CD8-positive, alpha-beta T cell (primary cell): ENCODE measurements at places on chromosomes 13 and 19.

- DNase-seq, result no peak
These were observed 4.8 kb downstream of the B3GLCT start for GRCh38 chr13:31204592-31204991.

GRCh38 chr13:31894931-31895330 is 136.6 kb upstream of the FRY start:
- no peak for DNase-seq

- DNase-seq, result peak; percentile 75
These were observed 14.1 kb downstream of the KLF2 start for GRCh38 chr19:16338470-16339360.

DNA sequence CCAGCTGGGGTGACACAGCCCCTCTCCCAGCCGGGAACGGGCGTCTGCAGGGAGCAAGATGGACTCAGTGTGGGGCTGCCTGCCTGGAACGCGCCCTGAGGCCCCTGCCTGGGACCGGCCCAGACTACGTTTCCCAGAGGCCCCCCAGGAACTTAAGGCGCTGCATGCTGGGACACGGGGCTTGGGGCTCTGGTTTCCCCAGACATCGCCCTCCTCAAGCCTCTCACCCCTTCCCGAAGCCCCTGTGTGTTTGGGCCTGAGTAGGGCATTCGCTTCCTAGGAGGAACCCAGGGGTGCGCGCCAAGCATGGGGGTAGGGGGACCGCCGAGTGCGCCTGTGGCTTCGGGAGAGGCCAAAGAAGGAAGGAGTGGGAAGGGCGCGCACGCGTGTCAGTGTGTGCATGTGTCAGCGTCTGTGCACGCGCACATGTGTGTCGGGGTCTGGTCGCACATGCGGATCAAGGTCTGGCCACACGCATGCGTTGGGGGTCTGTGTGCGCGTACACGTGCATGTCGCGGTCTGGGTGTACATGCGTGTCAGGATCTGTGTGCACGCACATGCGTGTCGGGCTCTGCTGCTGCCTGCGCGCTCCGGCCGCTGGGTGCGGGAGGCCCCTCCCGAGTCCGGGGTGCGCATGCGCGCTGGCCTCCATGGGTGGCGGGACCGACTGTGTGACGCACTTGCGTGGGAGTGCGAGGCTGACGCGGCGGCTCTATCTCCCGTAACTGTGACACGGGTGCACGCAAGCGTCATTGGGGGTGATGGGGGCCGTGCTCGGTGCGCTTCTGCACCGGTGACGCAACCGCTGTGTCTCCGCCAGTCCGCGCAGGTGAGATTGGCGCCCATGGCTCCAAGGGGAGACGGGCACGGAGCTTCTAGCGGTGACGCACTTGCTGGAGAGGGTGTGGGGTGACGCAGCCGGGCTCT is 16.2 kb downstream of the ZNF331 start:
- peak; percentile 86 for DNase-seq

DNA sequence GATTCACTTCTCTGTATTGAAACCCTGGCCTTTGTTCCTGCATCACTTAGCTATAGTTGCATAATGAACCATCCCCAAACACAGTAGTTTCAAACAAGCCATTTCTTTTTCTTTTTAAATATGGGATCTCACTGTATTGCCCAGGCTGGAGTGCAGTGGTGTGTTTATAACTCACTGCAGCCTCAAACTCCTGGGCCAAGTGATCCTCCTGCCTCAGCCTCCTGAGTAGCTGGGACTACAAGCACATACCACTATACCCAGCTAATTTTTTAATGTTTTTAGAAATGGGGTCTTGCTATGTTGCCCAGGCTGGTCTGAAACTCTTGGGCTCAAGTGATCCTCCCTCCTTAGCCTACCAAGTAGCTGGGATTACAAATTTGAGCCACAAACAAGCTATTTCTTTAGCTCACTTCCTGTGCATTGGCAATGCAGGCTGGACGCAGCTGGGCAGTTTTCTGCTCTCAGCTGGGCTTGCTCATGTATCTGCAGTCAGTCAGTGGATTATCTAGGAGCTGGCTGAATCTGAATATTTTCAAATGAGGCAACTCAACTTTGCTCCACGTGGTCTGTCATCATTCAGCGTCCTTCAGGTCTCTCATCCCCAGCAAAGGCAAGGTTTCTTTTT is 49.5 kb upstream of the SIN3B start:
- DNase-seq, result no peak

DNA sequence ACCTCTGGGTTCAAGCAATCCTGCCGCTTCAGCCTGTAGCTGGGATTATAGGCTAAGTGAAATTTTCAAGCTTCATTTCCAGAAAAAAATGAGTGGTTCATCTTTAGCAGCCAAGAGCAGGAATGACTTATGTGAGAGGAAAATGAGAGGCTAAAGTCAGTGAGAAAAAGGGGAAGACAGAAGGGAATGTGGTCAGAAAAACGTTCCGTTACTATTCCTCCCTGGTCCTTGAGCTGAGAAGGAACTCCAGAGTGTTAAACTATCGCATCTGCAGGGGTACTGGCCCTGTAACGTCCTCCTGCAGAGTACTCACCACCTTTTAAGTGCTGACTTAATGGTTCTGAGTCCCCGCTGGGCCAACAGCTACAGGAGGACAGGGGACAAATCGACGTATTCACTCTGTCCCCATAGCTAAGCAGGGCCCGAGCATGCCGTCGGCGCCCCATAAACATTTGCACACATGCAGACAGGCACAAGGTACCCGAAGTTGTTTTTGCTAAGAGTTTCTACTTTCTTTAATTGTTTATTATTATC is 88.1 kb downstream of the FLT1 start:
- no peak for DNase-seq

- no peak for DNase-seq
These were observed 124.1 kb upstream of the MCF2L start for GRCh38 chr13:112844879-112845278.

DNA sequence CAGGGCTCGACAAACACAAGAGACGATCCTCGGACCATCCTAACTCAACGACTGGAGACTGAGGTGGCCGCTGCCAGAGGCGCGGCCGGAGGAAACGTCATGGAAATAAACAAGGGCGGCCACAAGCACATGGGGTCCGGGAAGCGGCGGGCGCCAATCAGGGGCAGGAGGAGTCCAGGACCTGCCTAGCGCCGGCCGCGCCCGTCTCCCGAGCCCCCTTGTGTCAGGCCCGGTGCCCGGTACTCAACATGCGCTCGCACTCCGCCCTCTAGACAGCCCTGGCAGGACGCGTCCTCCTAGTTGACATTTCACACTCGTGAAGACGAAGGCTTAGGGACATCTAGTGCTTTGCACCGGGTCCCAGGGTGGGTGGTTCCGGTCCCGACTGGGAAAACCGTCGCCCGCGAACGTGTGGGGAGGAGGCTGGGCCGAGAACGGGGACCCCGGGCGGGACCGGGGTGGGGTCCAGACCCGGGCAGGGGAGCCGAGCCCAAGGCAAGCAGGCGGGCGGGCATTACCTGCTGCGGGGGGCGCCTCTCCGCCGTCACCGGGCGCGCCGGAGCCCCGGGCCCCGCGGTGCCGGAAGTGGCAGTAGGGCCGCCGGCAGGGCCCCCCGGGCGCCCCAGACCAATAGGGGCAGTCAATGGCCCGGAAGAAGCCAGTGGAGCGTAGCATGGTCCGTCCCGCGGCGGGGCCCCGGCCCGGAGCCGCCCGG is 442 bp downstream of the REXO1 start:
- no peak for DNase-seq

- DNase-seq, result no peak
These were observed 2.2 kb upstream of the TNFRSF19 start for GRCh38 chr13:23567906-23568460.

DNA sequence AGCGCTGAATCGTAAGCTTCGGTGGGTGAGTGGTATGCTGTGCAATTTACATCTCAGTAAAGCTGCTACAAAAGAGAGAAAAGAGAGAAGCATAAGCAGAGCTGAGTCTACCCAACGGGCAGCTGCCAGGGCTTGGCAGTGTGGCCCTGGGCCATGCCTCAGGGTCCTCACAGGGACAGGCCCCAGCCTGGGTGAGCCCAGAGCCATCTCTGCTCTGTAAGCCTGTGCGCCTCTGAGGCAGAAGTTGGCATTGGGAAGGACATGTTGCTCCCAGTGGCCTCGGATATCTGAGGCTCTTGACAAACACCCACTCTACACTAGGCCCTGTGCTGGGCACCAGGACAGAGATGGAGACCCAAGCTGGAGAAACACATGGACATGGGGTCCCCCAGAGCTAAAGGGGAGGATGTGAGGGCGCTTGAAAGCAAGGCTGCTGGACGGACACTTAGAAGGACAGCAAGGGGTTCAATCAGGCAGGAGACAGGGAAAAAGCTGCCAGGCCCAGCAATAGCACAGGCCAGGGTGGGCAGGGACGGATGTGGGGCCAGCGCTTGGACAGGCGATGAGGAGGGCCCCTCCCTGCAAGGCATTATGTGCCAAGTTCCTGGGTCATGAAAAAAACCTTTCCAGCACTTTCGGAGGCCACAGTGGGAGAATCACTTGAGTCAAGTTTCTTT is 14.7 kb downstream of the PPP6R1 start:
- DNase-seq, result no peak

DNA sequence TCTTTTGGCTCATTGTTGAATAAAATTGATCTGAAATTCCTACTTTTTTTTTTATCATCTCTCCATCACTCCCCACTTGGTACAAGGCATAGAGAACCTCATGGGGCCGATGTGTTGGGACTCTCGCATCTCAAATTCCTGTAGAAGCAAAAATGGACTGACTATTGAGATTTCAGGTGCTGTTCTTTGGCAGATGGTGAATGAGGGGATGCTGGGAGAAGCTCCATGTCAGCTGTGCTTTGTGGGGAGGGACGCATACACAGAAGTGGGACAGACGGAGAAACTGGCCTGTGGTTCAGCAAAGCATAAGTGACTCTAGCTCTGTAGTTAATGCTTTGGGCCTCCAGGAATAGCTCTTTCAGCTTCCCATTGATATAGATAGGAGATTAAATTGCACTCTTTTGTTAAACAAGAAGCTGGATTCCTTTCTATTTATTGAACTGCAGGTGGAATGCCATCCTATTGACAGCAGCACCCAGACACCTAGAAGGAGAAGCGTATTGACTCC is 194.5 kb upstream of the RNF113B start:
- DNase-seq, result no peak

DNA sequence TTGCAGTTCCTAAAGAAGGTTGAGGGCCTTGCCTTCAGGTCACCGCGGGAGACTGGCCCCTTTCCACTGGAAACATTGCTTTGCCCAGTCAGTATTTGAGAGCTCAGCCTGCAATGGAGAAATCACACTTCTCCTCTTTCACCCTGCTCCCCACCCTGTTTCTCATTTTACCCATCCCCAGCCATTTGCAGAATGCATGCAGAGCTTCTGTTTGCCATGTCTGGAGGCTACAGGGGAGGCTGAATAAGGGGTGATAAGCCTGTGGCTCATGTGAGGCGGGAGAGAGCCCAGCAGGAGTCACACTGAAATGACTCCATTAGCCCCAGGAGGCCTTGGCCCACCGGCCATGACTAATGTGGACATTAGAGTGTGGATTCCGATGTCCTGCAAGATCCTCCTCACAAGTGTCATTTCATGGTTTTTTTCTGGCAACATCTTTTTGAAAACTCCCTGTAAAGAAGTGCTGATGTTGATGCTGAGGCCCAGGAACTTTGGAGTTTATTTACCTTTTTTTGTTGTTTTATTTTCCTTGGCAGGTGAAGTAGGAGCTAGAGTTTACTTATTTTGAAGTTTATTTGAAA is 6.3 kb downstream of the SPINT2 start:
- no peak for DNase-seq

DNA sequence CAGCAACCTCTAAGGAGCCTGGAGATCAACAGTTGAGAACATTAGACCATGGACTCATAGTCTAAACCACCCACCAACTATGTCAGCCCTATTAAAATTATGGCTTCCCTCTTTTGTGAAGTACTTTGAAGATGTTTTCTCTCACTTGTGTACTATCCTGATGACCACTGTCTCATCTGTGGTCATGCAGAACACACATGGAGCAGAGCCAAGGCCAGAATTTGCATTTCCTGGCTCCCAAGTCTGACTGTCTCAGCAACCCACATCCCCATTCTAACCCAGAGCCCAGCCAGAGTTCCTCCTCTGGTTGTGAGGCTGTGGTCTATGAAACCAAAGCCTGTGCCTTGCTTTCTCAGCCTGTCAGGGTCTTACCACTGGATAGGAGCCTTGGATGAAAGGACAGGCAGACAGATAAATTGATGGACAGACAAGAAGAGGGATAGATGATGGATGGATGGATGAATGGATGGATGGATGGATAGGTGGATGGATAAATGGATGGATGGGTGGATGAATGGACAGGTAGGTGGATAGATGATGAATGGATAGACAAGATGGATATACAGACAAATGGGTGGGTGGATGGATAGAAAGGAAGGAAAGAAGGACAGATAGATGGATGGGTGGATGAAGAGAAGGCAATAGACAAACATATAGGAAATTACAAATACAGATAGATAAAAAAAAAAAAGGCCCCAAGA is 35.4 kb downstream of the ZNF557 start:
- no peak for DNase-seq

- DNase-seq, result no peak
These were observed 180.4 kb downstream of the KATNAL1 start for GRCh38 chr13:30126903-30127428.

DNA sequence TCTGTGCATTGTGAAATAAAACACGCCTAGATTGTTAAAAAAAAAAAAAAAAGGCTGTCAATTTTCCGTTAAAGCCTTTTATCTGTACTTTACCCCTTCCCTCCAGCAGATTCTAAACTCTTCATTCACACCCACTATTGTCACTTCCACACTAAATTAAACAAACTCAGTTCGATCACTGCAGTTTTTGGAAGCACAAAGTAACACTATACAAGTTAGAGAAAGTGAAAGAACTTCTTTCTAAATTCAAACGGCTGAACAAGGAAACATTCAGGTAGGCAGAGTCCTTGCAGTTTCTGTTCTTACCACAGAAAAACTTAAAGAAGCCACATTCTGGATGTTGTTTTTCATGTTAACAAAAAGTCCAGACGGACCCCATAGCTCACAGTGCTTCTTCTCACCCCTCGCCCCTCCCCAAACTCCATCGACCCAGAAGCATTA is 27.5 kb upstream of the UBE2L5 start:
- peak; percentile 72 for DNase-seq

- no peak for DNase-seq
These were observed 15.0 kb downstream of the CEACAM21 start for GRCh38 chr19:41590936-41591335.

- no peak for DNase-seq
These were observed 8.0 kb upstream of the ZNF567 start for GRCh38 chr19:36679455-36679854.

- no peak for DNase-seq
These were observed 306.9 kb upstream of the KLHL1 start for GRCh38 chr13:70415136-70415535.

DNA sequence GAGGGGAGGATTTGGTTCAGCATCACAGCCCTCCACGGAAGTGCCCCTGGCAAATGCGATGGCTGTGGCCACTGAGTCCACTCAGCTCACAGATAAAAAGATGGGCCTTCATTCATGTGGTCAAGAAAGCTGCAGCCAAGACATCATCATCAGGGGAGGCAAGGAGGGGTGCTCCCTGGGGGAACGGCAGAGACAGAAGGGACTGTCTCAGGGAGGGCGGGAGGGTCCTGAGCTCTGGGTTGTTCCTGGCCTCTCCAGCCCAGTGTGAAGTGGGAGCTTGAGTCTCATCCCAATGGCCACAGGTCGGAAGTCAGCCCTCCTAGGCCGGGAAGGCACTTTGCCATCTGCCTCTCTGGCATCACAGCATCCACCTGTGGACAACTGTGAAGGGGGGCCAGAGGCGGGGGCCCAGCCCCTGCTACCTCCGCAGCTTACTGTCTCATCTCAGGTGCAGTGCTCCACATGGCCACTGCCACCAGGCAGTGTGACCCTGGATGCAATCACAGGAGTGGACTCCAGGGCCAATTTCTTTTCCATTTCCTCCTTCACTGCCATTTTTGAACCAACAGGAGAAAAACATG is 137.8 kb upstream of the SOX1 start:
- DNase-seq, result no peak

GRCh38 chr19:42497492-42498168 is 30.7 kb downstream of the CEACAM1 start:
- DNase-seq, result no peak
